Tibial artery (tissue), 4 donors: ENCODE measurements at places on chromosomes 7 and 10.
A peak's percentile ranks its signal among the peaks of the same experiment; 100 is the strongest.

- no peak for DNase-seq
Measured at GRCh38 chr10:7359356-7359755, 51.5 kb downstream of the SFMBT2 start.

GRCh38 chr7:18495412-18496340 lies at the start of gene HDAC9:
HDAC9 (plus strand) TSS chr7:18495749; CDS start chr7:18496303, 554 bp downstream.
- DNase-seq: no peak

- DNase-seq: no peak
Measured at GRCh38 chr10:110947061-110947595, 27.7 kb downstream of the SHOC2 start.

- no peak for DNase-seq
Measured at GRCh38 chr7:105827151-105827875, 49.1 kb downstream of the ATXN7L1 start.

DNA sequence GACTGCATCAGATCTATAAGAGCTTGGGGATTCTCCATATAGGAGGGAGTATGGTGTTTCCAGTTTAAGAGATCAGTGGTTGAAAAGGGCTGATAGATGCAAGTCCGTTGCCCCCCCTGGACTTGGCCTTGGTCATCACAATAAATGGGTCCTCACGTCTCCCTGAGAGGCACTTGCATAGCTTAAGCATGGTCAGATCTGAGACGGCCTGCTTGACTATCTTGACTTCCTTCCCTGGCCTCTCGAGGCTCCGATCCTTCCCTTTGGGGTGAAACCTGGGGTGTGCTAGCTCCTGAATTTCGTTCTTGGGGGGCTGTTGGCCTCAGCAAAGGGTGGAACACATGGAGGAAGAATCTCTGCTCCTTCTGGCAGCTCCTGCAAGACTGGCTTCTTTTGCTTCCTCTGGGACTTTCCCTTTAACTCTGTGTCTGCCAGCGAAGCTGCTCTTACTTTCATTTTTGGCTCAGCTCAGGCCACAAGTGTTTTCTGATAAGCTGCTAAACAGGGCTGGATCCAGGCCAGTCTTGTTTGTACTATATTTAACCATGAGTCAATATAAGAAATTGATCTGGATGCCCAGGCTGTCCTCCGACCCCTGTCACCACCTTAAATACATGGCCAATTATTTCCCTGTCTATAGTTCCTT lies 11.2 kb upstream of the ZNF485 start:
- no peak for DNase-seq

- DNase-seq: no peak
Measured at GRCh38 chr7:130926001-130926691, 192.1 kb upstream of the KLF14 start.

- no peak for DNase-seq
Measured at GRCh38 chr10:131078131-131078881, 233.2 kb downstream of the TCERG1L start.

- DNase-seq: no peak
Measured at GRCh38 chr7:67758551-67758950, 761.9 kb downstream of the TYW1 start.

GRCh38 chr10:131886237-131886636 lies 14.6 kb upstream of the PPP2R2D start:
- DNase-seq: no peak

DNA sequence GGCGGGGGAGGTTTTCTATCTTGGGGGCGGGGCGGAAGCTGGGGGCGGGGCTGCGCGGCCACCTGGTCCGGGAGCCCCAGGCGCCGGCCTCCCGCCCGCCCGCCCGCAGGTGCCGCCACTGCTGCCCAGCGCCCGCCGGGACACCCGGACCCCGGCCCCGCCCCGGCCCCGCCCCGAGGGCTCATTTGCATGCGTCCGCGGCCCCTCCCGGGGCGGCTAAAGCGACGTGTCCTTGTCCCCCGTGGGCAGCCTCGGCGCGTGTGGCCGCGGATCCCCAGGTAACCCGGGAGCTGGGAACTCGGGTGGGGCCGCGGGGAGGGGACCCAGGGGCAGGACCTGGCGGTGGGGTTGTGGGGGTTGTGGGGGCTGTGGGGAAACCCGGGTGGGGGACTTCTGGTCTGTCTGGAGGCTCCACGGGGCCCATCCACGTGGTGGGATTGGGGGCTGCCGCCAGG lies at the start of gene BHLHA15:
Gene BHLHA15, plus strand, starts transcription at position 219 of the 455 bp plus-strand sequence. CDS start 871 bp downstream, outside the sequence.
- DNase-seq: peak; percentile 58

DNA sequence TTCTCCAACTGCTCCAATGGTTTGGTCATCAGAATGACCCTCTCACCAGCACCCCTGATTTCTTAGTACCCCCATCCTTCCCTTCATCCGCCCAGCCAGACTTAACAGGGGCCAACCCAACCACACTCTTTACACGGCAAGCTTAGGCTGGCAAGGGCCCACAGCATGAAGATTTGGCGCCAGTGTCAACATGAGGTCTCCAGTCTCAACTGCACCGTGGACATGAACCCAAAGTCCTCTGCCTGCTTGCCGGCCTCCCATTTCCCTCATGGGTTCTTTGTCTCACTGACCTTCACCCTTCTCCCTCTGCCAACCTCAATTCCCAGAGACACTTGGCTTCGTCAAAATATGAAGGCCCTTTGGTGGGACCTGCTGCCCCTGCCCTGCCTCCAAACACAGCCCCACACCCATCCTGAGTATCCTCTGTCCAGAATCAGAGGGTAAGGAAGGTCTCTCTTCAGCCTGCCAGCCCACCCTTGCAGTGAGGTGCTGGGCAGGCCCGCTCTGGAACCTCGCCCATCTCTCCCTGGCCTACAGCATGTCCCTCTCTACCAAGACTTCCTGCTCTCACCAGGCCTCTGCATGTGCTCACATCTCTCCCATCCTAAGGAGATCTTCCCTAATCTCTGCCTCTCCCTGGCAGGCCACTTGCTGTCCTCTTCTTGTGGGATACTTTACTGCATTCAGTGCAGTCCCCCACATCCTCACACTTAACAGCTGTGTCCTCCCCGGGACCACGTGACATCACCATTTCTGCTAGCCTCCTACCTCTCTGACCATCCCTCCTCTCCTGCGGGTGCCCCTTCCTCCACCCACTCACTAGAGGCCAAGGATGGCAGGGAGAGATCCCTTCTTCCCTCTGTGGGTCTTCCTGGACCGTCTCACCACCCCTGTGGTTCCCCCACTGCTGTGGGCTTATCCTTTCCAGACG lies 91.7 kb upstream of the ZMIZ1 start:
- no peak for DNase-seq

DNA sequence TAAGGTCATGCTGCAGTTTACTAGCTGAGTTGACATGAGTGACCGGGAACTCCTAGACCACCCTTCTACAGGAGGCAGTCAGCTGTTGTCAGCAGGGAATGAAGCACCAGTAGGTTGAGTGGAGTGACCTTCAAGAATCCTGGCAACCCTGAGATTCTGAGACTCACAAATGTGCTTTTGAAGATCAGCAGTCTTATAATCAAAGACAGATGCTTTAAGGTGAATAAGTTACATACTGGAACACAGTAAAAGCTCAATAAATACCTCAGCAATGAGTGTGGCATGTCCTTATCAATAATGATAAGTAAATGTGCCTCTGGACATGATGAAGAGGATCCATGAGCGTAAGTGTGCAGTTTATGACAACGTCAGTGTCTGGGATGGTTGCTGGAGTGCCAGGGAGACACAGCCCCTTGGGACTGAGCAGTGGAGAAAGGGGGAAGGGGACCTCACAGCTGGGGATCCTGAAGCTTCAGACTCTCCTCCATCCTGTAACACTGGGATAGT lies 11.9 kb upstream of the OR6V1 start:
- DNase-seq: no peak

DNA sequence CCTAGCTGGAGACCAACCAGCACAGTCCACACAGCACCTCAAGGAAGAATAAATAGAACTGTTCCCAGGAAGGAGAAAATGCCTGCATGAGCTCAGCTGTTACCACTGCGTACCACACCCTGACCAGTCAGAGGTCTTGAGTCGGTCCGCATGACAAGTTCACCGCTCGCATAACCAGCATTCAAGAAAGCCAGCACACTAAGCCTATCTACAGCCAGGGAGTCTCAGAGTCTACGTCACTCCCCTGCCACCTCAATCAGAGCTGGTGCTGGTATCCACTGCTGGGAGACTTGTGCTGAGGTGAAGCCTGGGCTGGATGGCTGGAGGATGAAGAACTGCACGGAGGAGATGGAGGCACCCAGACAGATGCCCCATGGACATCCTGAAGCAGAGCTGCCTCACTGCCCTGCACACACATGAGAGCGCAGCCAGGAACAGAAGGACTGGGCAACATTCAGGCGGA lies 19.6 kb downstream of the AKR1C1 start:
- peak; percentile 20 for DNase-seq

GRCh38 chr7:54076616-54077015 lies 465.6 kb upstream of the VSTM2A start:
- DNase-seq: no peak

GRCh38 chr10:88291289-88292184 lies 291.6 kb downstream of the RNLS start:
- no peak for DNase-seq

DNA sequence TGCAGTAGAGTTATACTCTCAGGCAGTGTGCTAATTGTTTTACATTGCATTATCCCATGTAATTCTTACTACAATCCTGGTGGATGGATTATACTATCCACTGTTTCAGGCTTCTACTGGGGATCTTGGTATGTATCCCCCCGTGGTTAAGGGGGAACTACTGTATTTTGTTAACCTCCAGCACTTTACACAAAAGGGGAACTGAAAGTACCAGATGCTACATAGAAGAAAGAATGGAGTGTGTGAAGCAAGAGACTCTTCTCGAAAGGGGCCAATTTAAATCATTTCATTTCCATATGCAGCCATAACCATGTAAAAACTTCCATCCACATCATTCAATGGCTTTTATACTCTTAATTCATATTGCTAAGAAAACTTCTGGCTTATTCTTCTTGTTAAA lies 69.4 kb downstream of the C1GALT1 start:
- no peak for DNase-seq

DNA sequence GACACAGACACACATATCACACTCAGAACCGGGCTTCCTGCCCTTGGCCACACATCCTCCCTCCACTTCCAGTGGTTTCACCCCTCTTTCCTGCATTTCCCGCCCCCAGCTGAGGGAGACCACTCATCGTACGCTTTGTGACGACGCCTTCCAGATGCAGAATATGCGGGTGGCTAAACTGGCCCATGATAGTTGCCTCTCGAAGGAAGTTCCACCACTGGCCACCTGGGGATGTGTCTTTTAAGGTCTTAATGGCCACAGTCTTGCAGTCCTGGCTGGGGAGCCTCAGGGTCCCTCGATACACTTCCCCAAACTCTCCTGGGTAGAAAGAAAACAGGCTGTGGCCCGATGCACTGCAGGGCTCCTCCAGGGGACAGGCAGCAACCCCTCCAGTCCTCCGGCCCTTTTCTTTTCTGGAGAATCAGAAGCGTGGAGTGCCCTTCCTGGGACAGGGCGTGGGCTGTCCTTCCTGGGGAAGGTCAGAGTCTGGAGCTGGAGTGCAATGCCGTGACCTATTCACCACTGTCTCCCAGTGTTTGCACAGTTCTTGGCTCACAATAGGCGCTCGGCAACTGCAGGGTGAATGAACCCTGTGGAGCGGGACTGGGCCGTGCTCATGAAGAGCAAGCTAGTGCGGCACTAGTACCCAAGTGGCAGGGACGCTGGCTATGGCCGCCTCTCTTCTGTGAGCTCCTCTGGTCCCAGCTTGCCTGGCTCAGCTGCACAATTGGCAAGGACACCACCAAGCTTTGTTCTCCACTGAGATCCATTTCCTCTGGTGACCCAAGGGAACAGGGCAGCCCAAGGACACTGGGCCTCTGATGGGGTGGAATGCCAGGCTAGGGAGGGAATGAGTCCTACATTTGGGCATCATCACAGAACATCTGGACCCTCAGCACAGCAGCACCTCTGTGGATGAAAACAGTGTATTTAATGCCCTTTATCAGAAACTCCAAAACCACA lies 13.2 kb downstream of the EPHA1 start:
- DNase-seq: peak; percentile 59

GRCh38 chr7:44533301-44534055 lies 7.7 kb downstream of the NPC1L1 start:
- no peak for DNase-seq

- DNase-seq: peak; percentile 42
Measured at GRCh38 chr7:157318015-157318706, 18.6 kb upstream of the DNAJB6 start.

DNA sequence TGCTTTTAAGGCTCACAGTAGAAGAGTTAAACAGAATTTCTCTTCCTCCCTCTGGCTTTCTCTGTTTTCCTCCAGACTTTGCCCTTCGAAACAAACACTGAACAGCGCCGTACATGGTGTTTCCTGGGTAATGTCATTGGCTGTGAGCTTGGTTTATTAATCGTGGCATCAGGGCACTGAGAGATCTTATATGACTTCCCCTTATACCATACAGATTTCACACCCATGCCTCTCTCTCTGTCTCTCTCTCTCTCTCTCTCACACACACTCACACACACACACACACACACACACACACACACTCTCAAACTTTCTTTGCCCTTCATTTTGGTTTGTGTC lies 195.5 kb downstream of the CREB5 start:
- DNase-seq: no peak

GRCh38 chr7:25124465-25125136 lies 459 bp downstream of the CYCS start:
- no peak for DNase-seq

DNA sequence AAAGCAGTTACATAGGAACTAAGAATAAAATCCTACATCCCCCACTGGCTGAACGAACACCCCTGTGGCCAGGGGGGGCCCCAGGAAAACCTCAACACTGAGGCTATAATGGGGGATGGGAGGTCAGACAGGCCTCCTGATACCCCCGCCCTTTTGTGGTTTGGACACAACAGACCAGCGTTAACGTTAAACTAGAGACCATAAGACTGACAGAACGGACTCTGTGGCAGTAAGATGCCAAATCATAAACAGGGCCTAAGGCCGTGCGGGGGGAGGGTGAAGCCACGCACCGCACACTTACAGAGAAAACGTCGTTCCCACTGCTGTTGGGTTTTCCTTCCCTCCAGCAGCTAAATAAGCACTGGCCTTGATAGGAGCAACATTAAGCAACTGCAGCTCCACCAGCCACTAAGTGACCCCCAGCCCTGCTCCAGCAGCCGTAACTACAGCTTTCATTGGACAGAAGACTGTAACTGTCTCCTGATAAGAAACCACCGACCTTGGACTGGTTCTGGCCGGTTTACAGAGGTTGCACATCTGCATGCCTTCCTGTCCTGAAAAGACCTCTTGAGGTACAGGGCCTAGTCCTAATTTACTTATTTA lies 3.4 kb upstream of the PPP2R2D start:
- DNase-seq: no peak

- no peak for DNase-seq
Measured at GRCh38 chr7:159165352-159165751, 20.7 kb upstream of the VIPR2 start.

DNA sequence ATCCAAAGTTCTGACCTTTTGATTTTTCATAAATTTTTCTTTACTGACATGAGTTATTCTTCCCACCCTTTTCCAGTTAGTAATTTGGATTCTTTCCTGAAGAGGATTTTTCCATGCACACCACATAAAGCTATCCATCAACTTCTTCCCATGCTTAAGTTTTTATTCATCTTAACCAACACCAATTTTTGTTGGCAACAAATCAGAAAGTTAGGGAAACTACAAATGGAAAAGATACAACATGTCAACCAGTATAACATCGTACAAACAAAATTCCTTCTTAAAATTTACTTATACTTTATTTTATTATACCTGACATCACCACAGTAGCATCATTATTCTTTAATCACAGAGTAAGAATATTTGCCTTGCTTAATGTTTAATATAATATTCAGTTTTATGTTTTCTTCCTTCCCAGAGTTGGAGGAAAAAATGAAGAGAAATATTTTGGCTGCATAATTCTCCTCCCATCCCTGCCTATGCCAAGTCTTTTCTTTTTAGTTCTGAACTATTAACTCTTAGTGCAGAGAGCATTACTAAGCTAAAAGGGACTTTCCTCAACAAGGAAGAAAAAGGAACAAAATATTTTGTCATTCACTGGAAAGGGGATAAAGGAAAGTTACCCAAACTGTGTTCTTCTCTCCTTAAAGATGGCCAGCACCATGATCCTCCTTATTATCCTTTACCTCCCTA lies 67.5 kb upstream of the MEOX2 start:
- no peak for DNase-seq
